Central memory CD4-positive, alpha-beta T cell (primary cell): ENCODE measurements at places on chromosomes 5 and 9.

- no peak for DNase-seq
These were observed 93.1 kb upstream of the SMARCA2 start for GRCh38 chr9:1922026-1922425.

- no peak for DNase-seq
These were observed 133.9 kb downstream of the FSTL4 start for GRCh38 chr5:133478199-133478985.

GRCh38 chr9:103304797-103305196, 309.7 kb downstream of the CYLC2 start:
- DNase-seq: no peak

DNA sequence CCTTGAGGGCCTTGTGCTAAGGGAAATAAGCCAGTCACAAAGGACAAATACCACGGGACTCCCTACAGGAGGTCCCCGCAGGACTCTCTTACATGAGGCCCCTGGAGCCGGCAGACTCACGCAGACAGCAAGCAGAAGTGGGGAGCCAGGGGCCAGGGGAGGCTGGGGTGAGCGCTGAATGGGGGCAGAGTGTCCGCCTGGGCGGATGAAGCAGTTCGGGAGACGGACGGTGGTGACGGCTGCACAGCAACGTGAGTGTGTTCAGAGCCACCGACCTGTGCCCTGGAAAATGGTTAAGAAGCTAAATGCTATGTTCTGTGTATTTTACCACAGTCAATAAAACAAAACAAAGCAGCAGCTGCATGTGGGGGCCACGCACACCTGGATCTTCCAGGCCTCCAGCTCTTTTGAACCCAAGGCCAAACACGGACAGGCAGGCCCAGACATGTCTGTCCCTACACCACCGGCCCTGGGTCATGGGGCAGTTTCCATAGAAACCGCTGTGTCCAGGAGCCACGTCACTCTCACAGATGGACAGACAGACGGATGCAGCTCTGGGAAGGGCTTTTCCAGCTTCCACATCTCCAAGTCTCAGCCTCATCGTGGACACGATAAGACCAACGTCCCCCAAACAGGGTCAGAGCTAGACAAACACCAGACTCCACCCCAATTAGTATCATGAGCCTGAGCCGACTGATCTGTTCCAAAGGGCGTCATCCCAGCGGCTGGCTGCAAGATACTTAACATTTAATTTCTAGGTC, 103.9 kb downstream of the VAV2 start:
- DNase-seq: no peak
